ENCODE measurements at places on chromosomes 11 and 22.

- no peak for DNase-seq
Measured at GRCh38 chr11:12269104-12269441, 108.3 kb upstream of the PARVA start.

DNA sequence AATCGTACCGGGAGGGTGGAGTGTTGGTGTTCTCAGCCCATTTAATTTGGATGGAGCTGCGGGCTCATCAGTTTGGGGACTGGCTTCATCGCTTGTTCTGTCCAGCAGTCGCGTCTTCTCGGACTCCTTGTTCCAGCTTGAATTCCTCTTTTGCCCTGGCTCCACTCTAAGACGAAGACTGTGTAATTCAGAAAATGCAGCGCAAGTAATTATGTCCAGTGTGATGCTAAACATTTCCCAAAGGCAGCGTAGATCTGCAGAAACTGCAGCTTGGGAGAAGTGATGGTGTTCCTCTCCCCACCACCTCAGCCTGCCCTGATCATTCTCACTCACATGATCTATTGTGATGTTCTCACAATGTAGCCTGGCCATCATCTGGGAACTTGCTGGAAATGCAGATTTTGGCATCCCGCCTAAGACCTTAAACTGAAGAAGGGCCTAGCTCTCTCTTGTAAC lies 666 bp downstream of the SLC25A18 start:
- DNase-seq: no peak

- DNase-seq: no peak
Measured at GRCh38 chr11:44398266-44399030, 88.5 kb upstream of the ALX4 start.

GRCh38 chr22:23691748-23692423 lies 1.1 kb downstream of the RGL4 start:
- no peak for DNase-seq

- no peak for DNase-seq
Measured at GRCh38 chr11:45259592-45259991, 26.5 kb downstream of the SYT13 start.

GRCh38 chr11:1333091-1333772 lies 23.8 kb upstream of the TOLLIP start:
- no peak for DNase-seq

DNA sequence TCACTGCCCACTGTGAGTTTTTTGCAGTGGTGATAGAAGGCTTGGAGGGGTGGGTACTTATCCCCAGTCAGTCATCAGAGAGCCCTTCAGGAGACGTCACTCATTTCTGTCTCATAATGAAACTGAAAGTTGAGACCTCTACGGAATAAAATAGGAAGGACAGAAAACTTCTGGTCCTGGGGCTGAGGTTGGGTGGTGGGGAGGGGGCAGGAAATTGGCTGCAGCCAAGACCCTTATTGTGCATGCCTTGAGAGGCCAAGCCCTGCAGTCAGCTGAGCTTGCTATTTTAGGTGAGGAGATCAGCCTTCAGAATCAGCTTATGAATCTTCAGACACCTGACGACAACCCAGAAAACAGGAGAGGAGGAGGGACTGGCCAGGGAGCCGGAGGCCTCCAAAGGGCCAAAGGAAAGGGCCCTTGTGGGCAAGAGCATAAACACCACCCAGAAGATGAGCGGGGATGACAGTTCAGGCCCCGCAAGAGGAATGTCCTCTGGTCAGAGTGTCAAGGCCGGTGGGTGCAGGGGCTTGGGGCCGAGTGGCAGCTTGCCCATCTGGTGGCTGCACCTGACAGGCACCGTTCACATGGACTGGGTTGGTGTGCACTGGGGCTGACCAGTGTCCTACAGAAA lies 17.9 kb upstream of the ADA2 start:
- DNase-seq: peak; percentile 51

DNA sequence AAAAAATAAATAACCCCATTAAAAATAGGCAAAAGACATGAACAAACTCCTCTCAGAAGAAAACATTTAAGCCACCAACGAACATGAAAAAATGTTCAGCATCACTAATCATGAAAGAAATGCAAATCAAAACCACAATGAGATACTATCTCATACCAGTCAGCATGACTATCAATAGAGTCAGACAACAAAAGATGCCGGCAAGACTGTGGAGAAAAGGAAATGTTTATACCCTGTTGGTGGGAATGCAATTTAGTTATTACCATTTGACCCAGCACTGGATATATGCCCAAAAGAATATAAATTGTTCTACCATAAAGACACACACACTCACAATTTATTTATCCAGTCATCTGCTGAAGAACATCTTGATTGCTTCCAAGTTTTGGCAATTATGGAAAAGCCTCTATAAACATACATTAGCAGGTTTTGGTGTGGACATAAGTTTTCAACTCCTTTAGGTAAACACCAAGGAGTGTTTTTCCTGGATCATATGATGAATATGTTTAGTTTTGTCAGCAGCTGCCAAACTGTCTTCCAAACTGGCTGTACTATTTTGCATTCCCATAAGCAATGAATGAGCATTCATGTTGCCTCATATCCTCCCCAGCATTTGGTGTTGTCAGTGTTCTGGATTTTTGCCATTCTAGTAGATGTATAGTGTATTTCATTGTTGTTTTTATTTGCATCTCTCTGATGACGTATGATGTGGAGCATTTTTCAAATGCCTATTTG lies 28.0 kb downstream of the OR8D1 start:
- DNase-seq: no peak

DNA sequence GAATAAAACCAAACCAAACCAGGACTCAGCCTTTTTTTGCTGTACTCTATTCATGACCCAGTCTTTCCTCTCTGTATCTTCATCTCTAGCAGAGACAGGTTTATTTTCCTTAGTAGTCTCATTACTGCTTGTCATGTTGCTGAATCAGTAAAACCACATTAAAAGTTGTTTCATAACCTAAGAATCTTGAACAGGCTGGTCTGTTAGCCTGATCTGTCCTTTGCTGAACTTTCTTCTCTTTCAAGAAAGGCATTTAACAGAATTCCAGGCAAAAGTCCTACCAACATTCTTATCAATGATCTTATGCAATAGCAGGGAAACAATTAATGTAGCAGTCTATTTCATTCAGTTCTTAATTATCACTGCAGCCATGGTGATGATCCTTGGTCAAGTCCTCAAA lies 197.7 kb downstream of the CASP12 start:
- peak; percentile 45 for DNase-seq

GRCh38 chr22:31044262-31044861 lies 36.8 kb upstream of the SMTN start:
- no peak for DNase-seq

DNA sequence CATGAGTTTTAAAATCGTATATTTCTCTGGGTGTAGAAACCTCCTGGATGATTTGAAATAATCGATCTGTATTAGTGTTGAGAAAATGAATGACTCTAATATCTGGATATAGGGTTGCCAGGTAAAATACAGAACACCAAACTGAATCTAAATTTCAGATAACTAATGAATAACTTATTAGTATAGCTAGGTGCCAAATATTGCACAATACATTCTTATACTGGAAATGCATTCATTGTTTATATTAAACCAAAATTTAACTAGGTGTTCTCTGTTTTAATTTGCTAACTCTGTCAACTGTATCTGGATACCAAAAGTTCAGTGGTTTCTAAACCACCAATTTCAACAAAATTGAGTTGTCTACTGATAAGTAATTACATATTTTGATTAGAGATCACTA lies 2.5 kb upstream of the BIRC3 start:
- no peak for DNase-seq

DNA sequence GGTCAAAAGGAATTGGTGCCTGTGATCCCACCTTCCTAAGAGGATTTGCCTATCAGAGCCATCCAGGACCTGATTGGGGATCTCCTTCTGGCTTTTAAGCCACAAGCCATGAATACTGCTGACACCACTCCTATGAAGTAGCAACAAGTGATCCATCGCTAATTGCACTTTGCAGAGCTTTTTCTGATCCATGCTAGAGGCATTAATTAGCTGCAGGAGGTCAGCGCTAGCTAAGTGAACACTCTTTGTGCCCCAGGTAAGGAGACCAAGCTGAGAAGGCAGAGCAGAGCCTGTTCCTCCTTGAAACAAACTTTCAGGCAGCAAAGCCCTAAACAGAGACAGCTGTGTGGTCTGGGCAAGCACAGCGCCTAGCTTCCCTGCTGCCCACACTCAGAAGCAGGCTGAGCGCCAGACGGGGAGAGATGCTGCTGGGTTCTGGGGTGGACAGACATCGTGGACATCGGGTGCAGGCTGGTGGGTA lies 122.2 kb downstream of the ABTB2 start:
- DNase-seq: no peak

- DNase-seq: no peak
Measured at GRCh38 chr11:79330651-79331050, 110.2 kb downstream of the TENM4 start.

DNA sequence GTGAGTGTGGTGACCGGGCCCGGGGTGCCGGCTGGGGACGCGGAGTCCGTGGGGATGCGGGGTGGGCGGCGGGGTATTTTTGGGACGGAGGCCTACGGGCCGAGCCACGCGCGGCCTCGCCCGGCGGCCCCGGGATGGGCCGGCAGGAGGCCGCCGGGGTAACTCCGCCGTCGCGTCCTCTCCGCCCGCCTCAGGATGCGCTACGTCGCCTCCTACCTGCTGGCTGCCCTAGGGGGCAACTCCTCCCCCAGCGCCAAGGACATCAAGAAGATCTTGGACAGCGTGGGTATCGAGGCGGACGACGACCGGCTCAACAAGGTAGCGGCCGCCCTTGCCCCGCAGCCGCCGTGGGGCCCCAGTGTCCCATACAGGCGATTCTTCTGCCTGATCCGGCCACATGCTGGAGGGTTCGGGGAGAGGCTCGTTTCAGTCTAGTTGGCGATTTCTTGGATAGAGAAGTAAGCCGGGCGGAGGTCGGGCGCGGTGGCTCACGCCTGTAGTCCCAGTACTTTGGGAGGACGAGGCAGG lies 337 bp downstream of the RPLP2 start:
- DNase-seq: no peak

- no peak for DNase-seq
Measured at GRCh38 chr22:47919001-47919441, 1156.6 kb downstream of the TBC1D22A start.

- no peak for DNase-seq
Measured at GRCh38 chr11:14373941-14374646, 15.1 kb upstream of the RRAS2 start.

DNA sequence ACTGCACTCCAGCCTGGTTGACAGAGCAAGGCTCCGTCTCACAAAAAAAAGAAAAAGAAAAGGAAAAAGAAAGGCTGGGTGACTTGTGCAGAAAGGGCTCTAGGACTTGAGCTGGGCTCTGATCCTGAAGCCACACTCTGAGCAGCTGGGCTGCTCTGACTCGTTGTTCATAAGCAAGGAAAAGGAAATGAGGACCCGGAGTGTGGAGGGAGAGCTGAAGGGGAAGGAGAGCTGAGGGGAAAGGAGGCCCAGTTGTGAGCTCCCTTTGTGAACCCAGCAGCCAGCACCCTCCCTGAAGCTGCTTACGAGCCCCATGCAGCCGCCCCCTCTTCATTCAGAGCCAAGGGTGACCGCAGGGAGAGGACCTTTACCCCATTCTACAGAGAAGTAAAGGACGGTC lies 12.3 kb upstream of the SH3BP1 start:
- no peak for DNase-seq

GRCh38 chr11:76758311-76758710 lies 24.8 kb upstream of the TSKU start:
- no peak for DNase-seq

GRCh38 chr11:3146612-3147256 lies 18.4 kb downstream of the OSBPL5 start:
- DNase-seq: no peak

- no peak for DNase-seq
Measured at GRCh38 chr22:44604991-44605390, 97.0 kb upstream of the PRR5 start.

- no peak for DNase-seq
Measured at GRCh38 chr11:47499614-47500013, 50.7 kb upstream of the RAPSN start.

DNA sequence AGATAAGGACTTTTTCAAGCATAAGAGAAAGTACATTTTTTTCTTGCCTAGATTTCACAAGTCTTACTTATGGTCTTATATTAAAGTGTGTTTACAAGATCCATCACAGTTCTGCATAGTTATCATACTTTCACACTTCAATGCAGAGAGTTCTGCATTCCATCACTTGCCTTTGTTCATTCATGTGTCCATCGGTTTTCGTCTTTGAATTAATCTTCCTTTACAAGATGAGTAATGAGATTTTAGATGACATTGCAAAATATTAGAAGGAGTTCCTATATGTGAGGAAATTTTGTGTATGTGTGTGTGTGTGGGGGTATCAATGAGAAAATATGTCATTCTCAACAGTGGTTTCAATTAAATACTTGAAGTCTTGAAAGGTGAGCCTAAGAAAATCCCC lies 98.1 kb upstream of the GUCY1A2 start:
- no peak for DNase-seq

DNA sequence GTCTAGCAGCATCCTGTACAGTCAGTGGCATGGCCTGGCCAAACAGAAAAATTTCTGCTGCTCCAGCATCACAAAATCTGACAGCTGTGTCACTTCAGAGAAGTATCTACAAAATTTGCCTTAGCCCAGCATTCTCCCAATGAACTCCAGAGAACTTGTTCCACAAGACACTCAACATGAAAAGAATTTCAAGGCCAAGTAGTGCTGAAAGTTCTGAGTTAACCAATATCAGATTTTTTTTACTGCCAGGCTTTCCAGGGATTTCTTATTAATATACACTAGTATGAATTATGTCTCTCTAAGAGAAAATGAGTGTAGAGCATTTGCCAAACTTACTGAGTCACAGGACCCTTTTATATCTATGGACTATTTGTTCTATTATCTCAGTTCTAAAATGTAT lies 68.8 kb downstream of the OR5AK2 start:
- DNase-seq: no peak

DNA sequence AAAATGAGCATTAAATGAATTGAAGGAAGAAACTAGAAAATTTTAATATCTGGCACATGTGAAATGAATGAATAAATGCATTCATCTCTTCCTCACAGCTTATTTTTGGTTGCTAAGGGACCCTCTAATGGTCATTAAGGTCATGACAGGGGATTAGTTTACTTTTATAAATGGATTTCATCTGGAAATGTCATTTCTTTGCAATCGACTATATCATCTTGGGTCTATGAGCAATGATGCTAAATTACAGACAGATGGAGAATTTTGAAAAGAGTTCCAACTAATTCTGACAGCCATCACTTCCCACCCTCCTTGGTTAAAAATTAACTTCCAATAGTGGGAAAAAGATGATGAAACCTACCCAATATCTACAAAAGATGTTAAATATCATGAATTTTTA lies 98.0 kb downstream of the KIF18A start:
- DNase-seq: no peak

- no peak for DNase-seq
Measured at GRCh38 chr11:71211631-71212030, 40.7 kb downstream of the SHANK2 start.

DNA sequence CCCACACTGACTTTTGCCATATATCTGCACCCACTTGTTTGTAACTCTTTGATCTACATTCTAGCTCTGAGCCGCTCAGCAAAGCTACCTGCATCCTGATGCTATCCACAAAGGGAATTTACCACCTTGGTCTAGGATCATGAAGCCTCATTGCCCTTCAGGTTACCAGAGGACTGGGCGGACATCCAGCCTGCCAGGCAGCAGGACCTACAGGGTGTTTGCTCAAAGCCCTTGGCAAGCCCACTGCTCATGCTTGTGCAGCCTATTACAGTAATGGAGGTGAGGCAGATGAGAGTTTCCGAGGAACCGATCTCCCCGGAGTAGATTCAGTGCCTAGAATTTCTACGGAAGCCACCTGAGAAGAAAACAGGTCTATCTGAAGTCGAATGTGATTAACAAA lies 417.2 kb downstream of the OPCML start:
- DNase-seq: no peak

GRCh38 chr22:45631140-45631840 lies 40.3 kb upstream of the ATXN10 start:
- DNase-seq: no peak

- no peak for DNase-seq
Measured at GRCh38 chr11:35804451-35805040, 139.3 kb upstream of the LDLRAD3 start.
